Stimulated activated naive CD8-positive, alpha-beta T cell treated with anti-CD3 and anti-CD28 coated beads, Interleukin-15, Interleukin-2, amounts not matched to agents 100 U/mL and 50 U/mL, for 24 hours (primary cell): ENCODE measurements at places on chromosomes 11 and 22.

- DNase-seq: no peak
These were observed 5.1 kb upstream of the SMARCB1 start for GRCh38 chr22:23781511-23782183.

DNA sequence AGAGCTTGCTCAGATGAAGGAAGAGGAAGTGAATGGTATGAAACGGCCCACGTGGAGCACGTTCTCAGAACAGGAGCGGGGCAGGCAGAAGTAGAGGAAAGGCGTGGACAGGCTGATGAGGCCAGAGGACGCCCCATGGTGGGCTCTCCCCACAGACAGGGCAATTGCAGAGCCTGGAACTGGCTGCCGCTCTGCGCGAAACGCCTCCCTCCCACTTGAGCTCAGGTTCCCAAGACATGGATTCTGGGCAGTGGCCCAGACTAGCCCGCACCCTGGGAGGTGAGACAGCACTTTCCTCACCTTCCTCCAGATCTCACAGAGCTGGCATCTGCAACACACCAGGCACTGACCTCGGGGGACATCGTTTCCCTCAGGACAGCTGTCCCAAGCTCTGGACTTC, 117.6 kb downstream of the PHF21B start:
- no peak for DNase-seq

DNA sequence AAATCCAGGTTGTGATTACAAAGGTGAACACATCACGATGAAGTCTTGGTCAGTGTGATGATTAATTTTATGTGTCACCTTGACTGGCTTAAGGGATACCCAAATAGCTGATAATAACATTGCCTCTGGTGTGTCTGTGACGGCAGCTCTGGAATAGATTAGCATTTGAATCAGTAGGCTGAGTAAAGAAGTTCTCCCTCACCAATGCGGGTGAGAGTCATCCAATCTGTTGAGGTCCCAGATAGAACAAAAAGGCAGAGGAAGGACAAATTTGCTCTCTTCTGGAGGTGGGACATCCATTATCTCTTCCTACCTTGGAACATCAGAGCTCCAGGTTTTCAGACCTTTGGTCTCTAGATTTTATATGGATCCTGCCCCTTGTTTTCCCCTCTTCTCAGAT, 856.2 kb upstream of the CCDC90B start:
- DNase-seq: no peak

GRCh38 chr11:28566339-28567089, 458.3 kb downstream of the METTL15 start:
- no peak for DNase-seq

DNA sequence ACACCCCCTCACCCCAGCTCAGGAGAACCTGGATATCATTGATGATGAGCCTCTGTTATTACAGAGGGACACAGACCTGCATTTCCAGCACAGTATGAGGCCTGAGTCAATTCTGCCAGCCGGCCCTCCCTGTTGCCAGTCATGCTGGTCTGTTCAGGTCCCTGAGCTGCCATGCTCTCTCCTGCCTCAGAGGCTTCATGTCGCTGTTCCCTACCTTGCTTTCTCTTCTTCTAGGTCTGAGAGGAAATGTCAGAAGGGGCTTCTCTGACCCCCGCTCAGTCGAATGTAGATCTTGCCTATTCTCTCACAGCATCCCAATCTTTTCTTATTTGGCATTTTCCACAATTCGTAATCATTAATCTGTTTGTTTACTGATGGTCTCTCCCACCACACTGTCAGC, 21.8 kb upstream of the ABCC8 start:
- no peak for DNase-seq

- DNase-seq: peak; percentile 62
These were observed 815 bp downstream of the EHD1 start for GRCh38 chr11:64877390-64878222.

- DNase-seq: no peak
These were observed 365 bp downstream of the MGAT3 start for GRCh38 chr22:39457198-39457555.

DNA sequence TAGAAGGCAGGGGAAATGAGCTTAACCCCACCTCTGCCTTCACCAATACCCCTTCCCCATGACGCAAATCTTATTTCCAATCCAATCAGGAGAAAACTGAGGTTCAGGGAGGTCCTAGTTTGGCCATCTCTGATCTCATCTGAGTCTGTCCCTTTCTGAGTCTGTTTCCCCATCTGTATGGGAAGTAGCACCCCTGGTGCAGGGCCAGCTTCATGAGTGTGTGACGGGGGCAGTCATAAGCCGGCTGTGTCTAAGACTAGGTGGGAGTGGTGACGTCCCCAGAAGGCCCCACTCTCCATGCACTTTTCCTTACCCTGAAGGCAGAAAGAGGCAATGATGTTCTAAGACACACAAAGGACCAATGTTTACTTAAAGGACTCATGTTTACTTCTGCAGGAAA, 72.3 kb downstream of the MN1 start:
- no peak for DNase-seq

GRCh38 chr11:9251311-9251710, 13.8 kb downstream of the DENND5A start:
- DNase-seq: no peak

GRCh38 chr22:49299821-49300231, 527.8 kb downstream of the BRD1 start:
- no peak for DNase-seq
